SK-N-SH (cell line): ENCODE measurements at places on chromosomes 3 and 15.
A peak's percentile ranks its signal among the peaks of the same experiment; 100 is the strongest.

- H3K27me3 ChIP-seq = no peaks in the 10 kb centered on the region
- peak; percentile 69 for DNase-seq
- peaks cover 31% of the 10 kb centered on the region; the same call in 1 of the 2 replicates for H3K4me1 ChIP-seq
- no peaks in the 10 kb centered on the region; the same call in 1 of the 2 replicates for H3K36me3 ChIP-seq
- H3K27ac ChIP-seq = peak within 1 kb of the TSS; percentile 81
- H3K4me3 ChIP-seq = peak within 1 kb of the TSS; percentile 75
Measured at GRCh38 chr3:149657926-149658743, at the start of gene WWTR1. Gene WWTR1 (minus strand): TSS chr3:149658025. CDS start chr3:149657306, 719 bp downstream.

GRCh38 chr3:50486219-50486888 lies 17.1 kb downstream of the CACNA2D2 start:
- no peak for DNase-seq
- no peak overlapping the region for H3K4me3 ChIP-seq
- H3K36me3 ChIP-seq = no peaks in the 10 kb centered on the region
- H3K4me1 ChIP-seq = no peaks in the 10 kb centered on the region
- H3K27ac ChIP-seq = no peak overlapping the region

- H3K27me3 ChIP-seq = peaks cover 27% of the 10 kb centered on the region
- no peak for DNase-seq
- H3K4me1 ChIP-seq = no peaks in the 10 kb centered on the region
- H3K4me3 ChIP-seq = no peak overlapping the region
- no peaks in the 10 kb centered on the region for H3K36me3 ChIP-seq
Measured at GRCh38 chr15:66101715-66102395, 151.7 kb downstream of the MEGF11 start.

DNA sequence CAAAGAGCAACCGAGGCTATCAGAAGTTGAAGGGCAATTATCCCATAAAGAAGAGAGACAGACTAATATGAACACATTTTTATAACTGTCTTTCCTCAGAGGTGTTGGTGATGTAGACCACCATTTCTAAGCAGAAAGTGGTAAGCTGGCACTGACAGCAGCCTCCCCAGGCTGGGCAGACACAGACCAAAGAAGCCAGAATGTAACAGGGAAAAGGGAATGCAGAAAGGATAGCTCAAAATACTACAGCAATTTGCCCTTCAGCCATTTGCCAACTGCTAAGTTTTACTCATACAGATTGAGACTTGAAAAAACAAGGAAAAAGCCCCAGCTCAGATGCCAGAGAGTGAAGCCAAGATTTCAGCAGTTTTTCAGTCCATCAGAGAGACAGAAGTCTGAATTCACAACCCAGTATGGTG lies 73.5 kb upstream of the ABI3BP start:
- H3K4me1 ChIP-seq = peaks cover 13% of the 10 kb centered on the region; the same call in 1 of the 2 replicates
- no peaks in the 10 kb centered on the region for H3K36me3 ChIP-seq

- no peaks in the 10 kb centered on the region for H3K27me3 ChIP-seq
- H3K4me3 ChIP-seq = no peak overlapping the region
- no peaks in the 10 kb centered on the region for H3K36me3 ChIP-seq
- DNase-seq = no peak
- peaks cover 7% of the 10 kb centered on the region; the same call in 1 of the 2 replicates for H3K4me1 ChIP-seq
Measured at GRCh38 chr3:134655706-134656105, 4.9 kb upstream of the KY start.

DNA sequence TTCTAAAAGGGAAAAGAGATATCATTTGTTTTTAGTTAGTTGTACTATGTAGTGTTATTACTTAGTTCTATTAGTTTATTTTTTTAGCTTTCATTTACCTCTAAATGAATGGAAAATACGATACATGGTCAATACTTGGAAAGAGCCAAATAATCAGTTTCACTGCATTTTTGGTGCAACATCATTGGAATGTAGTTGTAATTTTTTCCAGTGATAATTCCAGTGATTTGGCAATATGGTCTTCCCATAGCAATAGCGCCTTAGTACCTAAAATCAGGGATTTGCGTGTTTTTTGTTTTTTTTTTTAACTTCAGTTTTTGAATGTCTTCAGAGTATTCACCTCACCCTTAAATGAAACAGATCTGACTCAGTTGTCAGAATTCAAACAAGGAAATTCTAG lies 41.8 kb downstream of the RAB8B start:
- H3K27me3 ChIP-seq = no peaks in the 10 kb centered on the region
- no peak for DNase-seq
- peaks cover 2% of the 10 kb centered on the region for H3K4me1 ChIP-seq
- no peaks in the 10 kb centered on the region for H3K36me3 ChIP-seq
- H3K27ac ChIP-seq = no peak overlapping the region

DNA sequence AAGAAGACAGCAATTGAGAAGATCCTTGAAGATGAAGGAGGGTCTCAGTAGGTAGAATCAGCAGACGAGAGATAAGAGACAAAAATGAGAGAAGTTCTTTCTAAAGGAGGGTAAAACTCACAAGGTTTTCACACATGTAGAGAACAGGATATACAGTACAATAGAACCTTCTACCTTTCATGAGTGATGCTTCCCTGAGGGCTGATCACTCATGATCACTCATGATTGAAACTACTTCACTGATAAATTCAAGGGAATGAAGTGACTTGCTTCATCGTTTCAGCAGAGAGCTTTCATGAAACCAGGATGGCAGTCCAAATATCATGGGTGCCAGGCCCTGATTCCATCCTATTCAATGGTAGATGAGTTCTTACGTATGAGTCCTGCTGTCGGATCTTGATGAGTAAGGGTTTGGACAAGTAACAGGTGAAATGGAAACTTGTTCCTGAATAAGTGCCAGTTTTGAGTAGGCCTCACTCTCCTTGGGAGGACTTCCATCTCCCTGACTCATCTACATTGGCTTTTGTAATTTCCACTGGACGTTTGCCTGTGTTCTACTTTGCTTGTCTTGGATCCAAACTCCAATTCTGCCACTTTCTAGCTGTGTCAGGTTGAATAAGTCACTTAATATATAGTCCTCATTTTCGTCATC lies 9.6 kb upstream of the CLDN16 start:
- no peak for DNase-seq
- no peaks in the 10 kb centered on the region for H3K36me3 ChIP-seq
- H3K4me1 ChIP-seq = peaks cover 14% of the 10 kb centered on the region; the same call in 1 of the 2 replicates
- H3K4me3 ChIP-seq = no peak overlapping the region
